ENCODE measurements at places on chromosomes 3 and 15.

DNA sequence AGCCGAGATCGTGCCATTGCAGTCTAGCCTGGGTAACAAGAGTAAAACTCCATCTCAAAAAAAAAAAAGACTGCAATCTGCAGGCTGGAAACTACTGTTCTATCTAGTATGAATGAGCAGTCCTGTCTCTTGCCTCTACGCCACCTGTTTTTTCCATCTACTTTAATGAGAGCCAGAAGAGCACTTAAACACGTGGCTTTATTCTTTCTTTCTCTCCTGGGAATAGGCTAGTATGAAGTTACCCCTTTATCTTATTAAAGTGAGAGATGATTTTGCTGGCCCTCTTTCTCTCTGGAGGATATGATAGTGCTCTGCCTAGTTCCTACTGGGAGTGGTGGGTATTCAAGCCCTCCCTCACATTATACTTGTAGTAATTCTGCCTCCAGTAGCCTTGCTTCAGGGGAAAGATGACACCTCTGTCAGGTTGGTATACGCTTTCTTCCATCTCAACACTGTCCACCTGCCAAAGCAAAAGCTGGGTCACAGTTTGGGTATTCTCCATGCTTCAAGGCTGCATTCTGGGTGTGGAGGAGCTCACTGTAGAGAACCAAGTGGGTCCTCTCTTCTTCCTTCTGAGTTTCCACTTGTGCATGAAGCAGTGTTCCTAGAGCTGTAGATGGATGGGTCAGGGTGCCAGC lies 17.8 kb downstream of the MAPKBP1 start:
- no peak for DNase-seq

- DNase-seq = no peak
Observed at GRCh38 chr3:157151151-157151550, 8.8 kb downstream of the CCNL1 start.

DNA sequence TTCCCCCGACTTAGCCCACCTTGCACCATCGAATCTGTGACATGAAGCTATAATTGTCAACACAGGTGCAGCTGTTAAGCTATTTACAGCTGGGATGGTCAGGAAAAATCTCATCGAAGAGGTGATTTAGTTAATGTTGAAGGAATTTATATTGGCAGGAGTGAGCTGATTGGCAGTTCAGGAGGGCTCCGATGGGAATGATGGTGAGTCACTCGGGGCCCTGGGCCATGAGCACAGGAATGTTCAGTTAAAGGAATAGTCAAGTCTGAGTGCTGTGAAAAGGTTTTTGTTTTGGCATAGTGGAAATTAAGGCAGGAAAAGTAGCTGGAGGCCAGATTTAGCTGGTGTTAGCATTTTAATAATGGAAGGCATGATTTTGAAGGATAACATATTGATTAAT lies 95.7 kb downstream of the OXSM start:
- DNase-seq = no peak

DNA sequence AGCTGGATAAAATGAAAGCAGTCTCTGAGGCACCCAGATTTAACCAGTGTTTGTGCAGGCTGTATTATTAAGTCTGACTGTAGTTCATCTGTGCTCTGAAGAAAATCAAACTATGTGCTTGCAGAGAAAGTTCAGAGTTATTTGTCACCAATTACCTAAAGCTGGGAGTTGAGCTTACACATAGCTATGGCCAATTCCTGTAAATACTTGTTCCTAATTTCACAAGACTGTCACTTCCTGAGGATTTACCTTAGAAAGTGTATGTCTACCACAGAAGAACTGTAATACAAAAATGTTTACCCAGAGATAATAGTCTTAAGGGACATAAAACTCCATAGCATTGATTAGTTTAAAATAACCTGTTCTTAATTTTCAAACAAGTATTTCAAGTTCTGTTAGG lies 628.4 kb upstream of the TGFBR2 start:
- no peak for DNase-seq

DNA sequence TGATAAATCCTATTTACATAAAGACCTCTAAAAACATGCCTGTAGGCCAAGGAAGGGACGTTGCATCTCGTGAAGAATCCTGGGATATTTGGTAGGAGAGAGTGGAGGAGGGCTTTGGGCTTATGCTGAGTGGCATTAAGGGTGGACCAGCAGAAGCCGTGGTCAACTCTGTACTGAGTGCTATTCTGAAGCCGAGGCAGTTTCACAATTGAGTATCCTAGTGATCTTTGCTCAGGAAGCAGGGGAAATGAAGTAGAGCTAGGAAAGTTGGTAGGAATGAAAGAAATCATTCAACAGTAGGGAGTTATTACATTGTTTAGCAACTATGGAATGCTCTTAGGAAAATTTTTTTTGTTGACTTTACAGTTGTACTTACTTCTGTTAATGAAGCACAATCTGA lies 24.2 kb downstream of the MCTP2 start:
- no peak for DNase-seq

Data from globus pallidus (tissue), 1 donor.